ENCODE measurements at places on chromosomes 3 and 15. TPM values are rescaled to one million over a fixed set of nuclear protein-coding genes. Genes with fewer than 3 reads are reported as not detected.
A peak's percentile ranks its signal among the peaks of the same experiment; 100 is the strongest.

The EPB42 gene
- 0.65 TPM for total RNA-seq

The SERINC4 gene
- total RNA-seq: not detected

The UNC13C gene
- 0.14 TPM for total RNA-seq

The USP3 gene
- 41.8 TPM for total RNA-seq

The SAMMSON gene
- 0.28 TPM for total RNA-seq

The HCN4 gene
- total RNA-seq: not detected

The MORC1 gene
- not detected for total RNA-seq

The CLRN1 gene
- not detected for total RNA-seq

The SV2B gene
- total RNA-seq: 2.9 TPM

The ROPN1 gene
- not detected for total RNA-seq

DNA sequence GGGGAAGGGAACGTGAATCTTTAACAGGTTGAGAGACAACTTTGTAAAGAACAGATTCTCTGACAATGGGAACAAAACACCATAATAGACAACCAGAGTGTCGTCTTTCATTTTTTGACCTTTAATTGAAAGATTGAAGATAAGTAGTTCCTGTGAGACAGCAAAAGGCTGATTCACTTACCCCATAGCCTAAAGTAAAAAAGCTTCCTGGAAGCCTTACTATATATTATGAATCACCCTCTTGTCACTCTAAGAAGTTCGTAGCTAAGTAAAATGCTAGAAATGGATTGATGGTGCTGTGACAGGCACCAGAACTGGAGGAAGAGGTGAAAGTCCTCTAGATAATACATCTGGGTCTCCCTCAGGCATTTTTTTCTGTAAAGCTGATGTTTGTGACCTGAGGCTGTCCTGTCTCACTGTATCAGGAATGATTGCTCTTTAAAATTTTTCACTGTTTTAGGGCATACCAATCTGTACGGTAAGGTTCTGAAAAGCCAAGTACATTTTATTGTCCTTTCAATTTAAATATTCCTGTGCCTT is 824.6 kb upstream of the SEMA6D start:
- no peak for DNase-seq

DNA sequence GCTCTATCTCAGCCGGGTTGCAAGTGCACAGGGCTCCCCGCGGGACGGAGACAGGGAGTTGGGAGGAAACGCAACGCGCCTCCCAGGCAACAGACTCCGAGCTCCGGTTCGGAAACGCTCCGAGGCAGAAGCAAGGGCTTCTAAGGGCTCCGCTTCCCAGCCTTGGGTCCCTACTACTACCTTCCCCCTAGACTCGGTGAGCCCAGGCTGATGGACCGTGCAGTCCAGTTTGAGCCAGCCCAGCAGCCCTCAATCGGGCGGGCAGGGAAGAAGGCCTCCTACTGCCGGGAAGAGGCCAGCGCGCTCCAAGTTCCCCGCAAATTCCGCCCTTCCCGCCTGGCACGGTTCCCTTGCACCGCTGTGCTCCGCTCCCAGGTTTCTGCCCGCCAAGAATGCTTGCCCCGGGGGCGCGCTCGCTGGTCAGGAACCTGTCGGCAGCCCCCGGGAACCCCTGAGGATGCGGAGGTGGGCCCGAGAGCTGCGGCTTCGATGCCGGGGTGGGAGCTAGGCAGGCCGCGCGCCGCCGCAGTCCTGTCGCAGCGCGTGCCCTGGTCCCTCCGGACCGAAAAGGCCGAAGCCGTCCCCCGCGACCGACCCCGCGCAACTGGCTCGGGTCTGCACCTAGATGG is 728 bp downstream of the TRANK1 start:
- DNase-seq: peak; percentile 90

DNA sequence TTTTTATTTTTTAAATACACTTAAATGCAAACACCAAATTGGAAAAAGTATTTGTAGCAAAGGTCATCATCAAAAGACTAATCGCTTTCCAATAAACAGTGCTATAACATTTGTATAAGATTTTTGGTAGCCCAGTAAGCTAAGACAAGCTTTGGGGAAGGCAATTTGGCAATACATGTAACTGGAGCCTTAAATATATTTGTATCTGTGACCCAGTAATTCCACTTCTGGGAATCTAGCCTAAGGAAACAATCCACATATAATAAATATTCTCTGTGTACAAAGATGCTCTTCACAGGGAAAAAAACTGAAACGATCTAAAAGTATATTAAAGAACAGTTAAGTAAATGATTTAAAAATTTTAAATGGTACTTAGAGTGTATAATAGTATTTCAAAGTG is 65.5 kb upstream of the TJP1 start:
- DNase-seq: no peak

DNA sequence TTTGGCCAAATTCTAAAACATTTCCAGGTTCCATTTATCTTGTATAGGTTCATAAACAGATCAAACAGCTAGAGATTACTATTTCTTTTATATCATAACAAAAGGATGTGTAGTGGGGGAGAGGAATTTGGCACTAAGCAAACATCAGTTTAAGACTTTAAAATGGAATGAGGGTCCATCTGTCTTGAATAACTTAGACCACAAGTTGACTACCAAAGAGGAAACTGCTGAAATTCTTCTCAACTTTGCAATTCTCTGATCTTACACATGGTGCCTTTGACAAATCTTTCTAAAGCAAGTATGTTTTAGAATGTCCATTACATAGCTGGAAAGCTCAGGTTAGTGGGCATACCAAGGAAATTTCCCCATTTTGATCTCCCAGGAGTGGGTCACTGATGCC is 140.5 kb upstream of the ADAMTS9 start:
- no peak for DNase-seq

GRCh38 chr3:119359476-119360326 is 65.5 kb downstream of the ARHGAP31 start:
- no peak for DNase-seq

DNA sequence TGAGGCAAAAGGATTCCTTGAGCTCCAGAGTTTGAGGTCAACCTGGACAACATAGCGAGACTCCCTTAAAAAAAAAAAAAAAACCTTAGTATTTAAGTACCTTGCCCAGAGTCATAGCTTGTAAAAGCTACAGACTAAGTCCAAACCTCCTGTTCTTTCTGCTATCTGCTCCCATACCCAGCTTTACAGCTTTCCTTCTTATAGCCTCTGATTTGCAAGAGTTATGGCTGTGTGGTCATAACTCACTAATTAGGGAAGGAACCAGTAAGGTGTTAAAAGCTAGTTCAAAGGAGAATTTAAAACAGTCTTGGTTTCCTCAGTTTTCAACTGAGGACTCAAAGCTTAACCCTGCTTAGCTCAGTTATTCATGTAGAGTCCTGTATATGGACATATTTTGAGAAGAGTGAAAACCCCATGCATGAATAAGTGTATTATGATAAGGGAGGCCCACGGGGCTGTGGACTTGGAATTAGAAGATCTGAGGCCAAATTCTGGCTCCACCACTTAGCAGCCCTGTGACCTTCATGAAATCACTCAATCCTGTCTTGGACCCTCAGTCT is 135.5 kb upstream of the SMAD3 start:
- no peak for DNase-seq

DNA sequence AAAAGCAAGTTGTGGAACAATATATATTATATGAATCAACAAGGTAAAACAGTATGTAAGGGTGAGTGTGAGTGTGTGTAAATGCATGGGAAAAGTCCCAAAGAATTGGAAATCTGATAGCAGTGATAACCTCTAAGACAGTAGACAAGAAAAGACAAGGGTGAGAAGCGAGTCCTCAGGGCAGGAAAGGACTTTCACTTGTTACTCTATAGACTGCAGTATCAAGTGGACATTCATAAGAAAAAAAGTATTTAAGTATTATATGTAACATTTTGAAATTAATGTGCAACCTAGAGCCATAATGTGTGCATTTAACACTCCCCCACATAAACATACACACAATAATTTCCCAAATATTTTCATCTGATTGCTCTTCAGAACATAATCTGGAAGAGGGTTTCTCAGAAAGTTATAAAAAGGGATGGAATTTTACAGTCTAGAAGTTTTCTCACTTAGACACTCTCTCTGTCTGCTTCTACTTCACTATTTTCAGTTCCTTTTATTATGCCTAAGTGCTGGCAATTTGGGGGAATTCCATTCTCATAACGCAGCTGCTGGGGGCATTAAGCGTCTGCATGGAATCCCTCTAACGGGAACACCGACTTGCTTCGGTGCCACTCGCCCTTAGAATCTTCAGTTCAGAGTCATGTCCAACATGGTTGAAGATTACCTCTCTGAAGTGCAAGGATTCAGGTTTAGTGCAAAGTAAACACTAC is 50.0 kb upstream of the CDIN1 start:
- DNase-seq: no peak

DNA sequence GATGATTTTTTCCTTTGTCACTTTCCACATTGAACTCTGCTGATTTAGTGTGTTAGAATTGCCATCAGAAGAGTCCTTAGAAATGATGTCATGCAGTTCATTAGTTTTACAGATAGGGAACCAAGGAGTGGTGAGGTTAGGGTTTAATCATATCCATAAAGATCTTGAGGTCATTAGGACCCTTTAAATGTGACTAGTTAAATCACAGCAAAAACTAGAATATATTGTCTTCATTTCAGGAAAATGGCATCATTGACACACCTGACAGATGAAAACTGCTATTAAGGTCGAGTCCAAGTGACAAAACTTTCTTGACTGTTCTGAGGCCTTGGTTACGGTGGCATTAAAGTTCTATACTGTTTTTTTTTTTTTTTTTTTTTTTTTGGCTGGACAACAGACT is 50.5 kb downstream of the MBNL1 start:
- DNase-seq: no peak

DNA sequence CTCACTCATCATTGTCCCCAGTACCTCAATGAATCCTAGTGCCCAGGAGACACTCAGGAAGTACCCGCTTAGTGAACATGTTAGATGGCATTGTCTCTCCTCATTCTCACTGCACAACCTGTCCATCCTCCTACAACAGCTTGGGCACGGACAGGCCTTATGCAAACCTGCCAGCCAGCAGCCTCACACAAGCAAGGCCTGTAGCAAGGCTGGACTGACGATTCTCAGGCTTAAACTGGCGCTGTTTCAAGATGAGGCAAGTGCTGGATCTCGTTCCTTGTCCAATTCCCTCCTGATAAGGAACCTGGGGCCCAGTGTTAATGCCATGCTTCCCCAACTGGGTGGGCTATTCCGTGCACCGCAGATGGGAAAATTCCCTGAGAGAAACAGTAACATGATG is 59.0 kb downstream of the CDCP1 start:
- DNase-seq: no peak

DNA sequence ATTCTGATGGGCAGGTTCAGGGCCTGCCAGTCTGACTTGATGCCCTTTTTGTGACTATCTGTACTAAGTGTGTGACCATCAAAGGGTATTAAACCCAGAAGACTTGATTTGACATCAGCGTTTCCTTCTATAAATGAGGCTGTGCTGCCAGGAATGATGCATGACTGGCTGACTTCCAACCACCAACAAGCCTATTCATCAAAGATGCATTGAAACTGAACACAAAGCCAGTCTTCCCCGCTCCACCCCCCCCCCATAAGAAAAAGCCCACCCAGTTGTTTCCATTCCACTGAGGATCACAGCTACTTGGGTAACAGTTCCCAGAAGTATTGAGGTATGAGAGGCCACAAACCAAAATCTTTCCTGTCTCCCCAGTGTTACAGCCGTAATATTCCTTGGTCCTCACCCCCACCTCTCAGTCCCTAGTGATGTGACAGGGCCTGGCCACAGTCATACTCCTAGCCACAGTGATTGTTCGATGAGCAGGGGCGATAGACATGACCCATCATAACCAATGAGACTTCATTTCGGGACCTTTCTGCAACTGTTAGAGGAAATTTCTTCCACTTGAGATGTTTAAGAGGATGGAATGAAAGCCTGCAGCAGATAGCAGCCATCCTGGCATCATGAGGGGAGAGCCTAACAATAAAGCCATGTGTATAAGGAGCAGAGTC is 22.6 kb downstream of the SH3BP5 start:
- DNase-seq: no peak

- no peak for DNase-seq
These were observed 21.9 kb downstream of the POLR2M start for GRCh38 chr15:57728436-57728835.

- no peak for DNase-seq
These were observed 202.6 kb upstream of the MCTP2 start for GRCh38 chr15:94028809-94029208.

- DNase-seq: peak; percentile 57
These were observed 76.4 kb downstream of the DAPK2 start for GRCh38 chr15:63969652-63970421.

GRCh38 chr3:116863822-116864589 is 154.4 kb downstream of the TUSC7 start:
- no peak for DNase-seq

DNA sequence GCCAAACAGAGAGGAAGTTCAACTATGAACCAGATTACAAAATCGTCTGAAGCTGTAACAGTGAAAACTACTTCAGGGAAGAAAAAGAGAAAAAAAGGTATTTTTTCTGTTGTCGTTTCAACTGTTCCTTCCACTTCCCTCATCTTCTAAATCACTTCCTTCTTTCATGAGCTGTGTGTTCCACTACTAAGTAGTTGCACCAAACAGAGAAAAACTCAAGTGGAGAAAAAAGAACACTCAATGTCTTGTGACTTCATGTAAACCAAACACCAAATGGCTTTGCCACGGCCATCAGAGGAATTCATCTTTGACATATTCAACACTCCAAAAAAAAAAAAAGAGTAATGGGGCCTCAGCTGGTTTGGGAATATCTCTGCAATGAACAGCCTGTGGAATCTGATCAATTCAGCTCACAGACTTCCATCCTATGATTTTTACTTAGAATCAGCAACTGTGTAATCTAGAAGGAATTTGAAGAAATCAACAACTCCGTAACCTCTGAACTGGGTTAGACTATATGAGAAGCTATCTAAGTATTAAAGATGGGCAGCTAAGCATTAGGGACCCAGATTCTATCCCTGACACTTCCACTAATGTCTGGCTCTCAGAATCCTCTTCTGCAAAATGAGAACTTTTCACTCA is 47.5 kb upstream of the RNF7 start:
- no peak for DNase-seq

DNA sequence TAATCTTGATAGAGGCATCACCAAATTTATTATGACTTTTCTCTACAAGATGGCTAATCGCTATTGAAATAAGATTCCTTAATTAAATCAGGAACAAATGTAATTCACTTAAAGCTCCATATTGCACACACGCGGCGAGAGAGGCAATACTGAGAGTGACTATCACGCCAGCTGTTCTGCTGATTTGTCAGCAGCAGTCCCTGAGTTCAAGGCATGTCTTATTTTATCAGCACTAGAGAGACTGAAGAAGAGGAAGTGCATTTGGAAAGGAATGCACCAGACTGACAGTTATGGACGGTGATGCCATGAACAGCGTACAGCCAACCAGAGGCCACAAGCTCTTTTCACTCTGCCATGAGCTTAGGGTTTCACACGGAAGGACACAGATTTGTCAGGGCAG is 83.6 kb upstream of the SLCO3A1 start:
- peak; percentile 11 for DNase-seq

GRCh38 chr3:191137708-191138107 is 61.3 kb upstream of the OSTN start:
- DNase-seq: no peak
